NCI-H1694 treated with DMSO at 0.1 percent for 48 hours (cell line): ENCODE measurements at places on chromosomes 7 and 10.

- no peak for DNase-seq
These were observed 2.5 kb downstream of the ADAP1 start for GRCh38 chr7:951881-952547.

GRCh38 chr7:26930201-26930600 lies 65.8 kb upstream of the SKAP2 start:
- no peak for DNase-seq

GRCh38 chr10:22229802-22230157 lies 12.0 kb upstream of the EBLN1 start:
- no peak for DNase-seq

DNA sequence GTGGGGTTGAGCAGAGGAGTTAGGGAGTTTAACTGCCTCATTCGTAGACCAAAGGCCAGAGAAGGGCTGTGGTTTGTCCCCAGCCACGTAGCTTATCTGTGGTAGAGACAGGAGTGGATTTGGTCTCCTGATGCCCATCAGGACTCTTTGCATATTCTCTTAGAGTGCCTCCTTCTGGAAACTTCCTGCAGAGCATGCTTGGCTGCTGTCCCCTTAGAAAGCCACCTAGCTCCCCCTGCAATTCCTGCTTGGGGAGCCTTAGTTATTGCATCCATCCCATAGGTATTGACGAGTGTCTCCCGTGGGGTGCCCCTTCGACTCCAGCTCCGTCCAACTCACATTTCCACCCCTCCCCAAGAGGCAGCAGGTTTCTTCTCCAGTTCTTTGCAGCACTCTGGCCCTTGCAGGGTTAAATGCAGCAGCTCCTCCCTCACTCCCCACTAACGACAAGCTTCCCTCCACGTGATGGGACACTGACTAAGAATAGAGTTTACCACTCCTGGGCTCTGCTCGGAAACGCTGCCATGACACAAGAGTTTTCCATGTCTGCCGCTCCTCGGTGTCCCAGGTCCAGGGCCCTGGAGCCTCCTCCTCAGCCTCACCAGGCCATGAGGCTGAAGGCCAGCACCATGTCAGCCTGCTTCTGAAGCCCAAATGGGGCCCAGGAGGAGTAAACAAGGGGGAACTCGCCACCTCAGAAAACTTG lies 147.8 kb upstream of the UNC5B start:
- no peak for DNase-seq

- DNase-seq = no peak
These were observed 365.4 kb downstream of the THSD7A start for GRCh38 chr7:11466517-11467105.

DNA sequence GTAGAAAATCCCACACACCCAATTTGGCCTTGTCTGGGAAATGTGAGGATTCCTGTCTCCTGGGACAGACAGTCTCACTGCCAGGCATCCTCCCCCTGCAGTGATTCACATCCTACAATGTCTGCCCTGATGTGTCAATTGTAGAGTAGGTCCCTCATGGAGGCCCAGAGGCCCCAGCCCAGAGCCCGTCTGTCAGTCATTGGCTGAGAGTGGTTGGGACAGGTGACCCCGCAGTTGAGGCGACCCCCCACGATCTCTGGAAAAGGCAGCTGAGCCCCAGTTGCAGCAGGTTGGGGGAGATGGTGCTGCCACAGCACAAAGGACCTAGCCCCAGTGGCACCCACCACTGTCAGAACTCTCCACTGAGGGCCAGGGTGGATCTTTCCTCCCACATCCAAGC lies 84.3 kb upstream of the INSIG1 start:
- DNase-seq = no peak

GRCh38 chr7:36283711-36284130 lies 105.9 kb upstream of the ANLN start:
- DNase-seq = no peak

GRCh38 chr7:108415821-108416536 lies 40.3 kb downstream of the NRCAM start:
- DNase-seq = peak; percentile 21

DNA sequence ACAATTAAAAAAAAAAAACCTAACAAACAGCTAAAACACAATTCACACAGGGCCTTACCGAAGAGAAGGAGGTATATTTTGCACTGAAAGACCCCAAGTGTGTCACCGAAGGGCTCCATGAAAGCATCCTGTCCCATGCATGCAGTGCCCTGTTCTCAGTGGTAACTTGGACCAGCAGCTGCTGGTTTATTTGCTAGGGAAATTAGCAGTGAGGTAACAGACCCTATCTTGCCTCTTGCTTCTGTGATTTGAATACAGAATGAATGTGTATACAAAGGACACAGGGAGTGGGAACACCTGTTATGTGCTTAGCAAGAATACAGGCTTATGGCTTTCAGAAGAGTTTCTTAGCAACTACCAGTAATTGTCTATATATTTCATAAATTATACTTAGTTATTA lies at the start of gene HEPACAM2:
TSS of gene HEPACAM2 (minus strand) at position 160 of the 400 bp plus-strand sequence.
- DNase-seq = peak; percentile 94

DNA sequence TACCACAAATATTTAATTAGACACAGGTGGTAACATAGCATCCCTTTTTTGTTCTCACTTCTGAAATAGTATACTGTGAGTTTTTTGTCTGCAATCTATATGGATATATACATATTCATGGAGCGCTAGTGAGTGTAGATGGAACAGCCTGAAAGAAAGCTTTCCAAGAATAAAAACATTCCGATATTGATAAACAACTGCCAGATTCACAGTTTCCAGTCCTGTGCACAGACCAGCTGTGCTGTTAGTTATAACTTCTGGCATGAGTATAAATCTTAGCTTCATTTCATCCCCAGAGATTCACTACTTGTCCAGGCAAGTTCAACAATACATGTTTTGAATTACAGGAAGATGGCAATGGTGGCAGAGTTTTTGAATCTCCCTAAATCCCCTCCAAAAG lies 467.1 kb upstream of the STEAP1 start:
- DNase-seq = peak; percentile 87

GRCh38 chr7:124856299-124856888 lies 73.2 kb downstream of the POT1 start:
- DNase-seq = peak; percentile 63

- DNase-seq = no peak
These were observed 26.3 kb downstream of the SP4 start for GRCh38 chr7:21454182-21454581.

DNA sequence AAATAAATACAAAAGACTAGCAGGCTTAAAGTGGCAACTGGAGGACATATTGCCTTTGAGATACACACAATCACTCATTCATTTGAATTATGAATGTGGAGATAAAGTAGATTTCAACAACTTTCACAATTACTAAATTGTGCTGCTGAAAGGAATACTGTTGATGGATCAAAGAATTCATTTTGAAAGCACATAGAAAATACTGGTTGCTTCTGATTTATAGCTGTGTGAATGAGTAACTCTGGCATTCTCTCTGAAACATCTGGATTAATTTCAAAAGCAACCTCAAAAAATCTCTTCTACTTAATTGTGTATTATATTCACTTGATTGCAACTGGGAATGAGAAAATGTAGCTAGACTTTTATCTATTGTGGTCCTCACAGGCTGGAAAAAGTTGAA lies 397.6 kb downstream of the THSD7A start:
- no peak for DNase-seq

- DNase-seq = no peak
These were observed 216.3 kb upstream of the MBL2 start for GRCh38 chr10:52988923-52989322.

DNA sequence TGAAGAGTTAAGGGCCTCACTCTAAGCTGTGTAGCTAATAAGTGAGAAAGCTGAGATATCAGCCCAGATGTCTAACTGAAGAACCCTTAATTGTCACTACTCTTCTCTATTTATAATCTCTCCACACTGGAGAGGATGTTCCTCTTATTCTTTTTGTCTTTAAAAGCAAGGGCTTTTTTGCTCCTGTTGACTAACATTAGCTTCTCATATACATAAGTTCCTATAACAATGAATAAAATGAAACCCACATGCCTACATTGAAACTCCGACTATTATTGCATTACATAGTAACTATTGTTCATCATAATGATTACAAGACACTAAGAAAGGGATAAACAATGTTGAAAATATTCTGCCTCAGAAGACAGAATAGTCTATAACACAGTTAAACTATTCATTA lies 67.1 kb downstream of the GNAT3 start:
- DNase-seq = no peak

DNA sequence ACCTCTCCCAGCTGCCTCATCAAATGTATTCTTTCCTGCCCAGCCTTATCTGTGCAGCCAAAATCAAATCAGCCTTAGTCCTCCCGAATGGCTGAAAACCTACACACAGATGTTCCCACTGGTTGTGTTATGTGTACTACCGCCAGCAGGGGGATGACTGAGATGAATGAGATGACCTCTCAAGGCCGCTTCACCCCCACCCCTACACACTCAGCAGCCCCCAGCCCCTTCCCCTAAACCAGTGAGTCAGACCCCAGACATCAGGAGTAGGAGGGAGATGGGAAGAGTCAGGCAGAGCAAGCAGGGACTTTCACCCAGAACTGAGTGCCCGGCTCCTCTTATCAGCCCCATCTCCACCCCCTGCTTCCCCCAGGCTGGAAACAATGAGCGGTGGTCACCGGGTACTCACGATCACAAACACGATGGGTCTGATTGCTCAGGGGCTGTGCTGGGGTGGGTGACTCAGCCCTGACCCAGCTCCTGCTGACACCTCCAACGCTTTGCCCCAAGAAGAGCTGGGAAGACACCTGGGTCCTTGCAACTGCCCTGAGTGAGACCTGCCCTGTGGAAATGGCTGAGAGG lies 6.5 kb upstream of the C10orf105 start:
- no peak for DNase-seq

DNA sequence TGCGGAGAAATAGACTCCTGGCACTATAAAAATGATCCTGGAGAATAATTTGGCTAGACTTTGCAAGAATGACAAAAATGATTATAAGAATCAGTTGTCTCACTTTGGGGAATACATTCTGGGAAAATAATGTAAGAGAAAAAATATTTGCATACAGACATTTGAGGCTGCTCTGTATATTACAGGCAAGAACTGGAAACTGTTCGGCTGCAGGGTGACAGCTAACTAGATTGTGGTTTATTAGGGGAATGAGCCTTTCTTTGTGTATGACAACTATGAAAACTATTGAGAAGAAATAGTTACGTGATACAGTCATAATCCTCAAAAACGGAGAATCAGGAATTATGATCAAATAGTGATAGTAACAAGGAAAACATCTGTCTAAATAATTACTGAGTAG lies 8.6 kb downstream of the TRIM56 start:
- no peak for DNase-seq

DNA sequence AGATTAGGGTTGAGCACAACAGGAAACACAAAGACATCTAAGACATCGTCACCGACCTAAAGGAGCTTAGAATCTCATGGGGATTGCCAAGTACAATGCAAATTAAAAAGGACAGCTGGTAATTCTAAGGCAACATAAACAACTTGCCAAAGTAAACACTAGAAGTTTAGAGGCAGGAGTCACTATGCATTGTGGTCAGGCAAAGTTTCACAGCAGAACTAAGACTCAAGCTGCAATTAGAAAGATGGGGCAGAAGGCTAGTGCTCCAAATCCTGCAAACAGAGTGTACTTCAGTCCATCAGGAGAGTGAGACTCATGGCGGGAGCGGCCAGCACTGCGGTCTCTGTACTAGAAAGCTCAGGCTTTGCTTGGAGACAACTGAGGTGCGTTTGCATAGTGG lies 52.7 kb downstream of the HIPK2 start:
- no peak for DNase-seq

- no peak for DNase-seq
These were observed 95.1 kb upstream of the PPP2R2D start for GRCh38 chr10:131805696-131806095.

- no peak for DNase-seq
These were observed 36.3 kb upstream of the GOT1 start for GRCh38 chr10:99466632-99467223.

GRCh38 chr10:72233621-72234020 lies 17.5 kb upstream of the ASCC1 start:
- DNase-seq = no peak

DNA sequence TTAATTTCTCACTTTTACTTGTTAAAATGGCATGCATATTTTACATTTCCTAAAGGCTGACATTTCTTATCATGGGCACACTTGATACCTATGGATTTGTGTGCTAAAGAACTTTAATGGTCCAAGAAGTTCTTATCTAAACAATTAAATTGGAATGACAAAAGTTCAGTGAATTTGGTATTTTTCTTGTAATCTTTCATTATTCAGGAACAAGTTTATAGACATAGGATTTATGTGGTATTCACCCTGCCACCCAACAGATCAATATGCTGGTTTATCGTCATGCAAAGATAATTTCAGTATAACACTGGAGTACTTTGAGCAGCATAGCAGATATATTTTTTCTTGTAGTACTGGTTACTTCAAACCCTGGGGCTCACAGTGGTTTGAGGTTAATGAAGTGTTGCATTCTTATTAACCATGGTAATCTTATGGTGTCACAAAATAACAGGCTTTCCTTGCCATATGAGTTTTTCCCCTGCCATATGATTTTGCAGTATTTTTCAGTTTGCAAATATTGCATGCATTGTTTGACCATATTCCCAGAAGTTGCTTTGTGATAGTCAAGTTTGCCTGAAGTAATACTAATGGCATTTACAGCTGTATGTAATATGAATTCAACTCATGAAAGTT lies 148.8 kb downstream of the PPP1R9A start:
- DNase-seq = no peak

- DNase-seq = no peak
These were observed 88.0 kb upstream of the PFKP start for GRCh38 chr10:2979306-2979705.
